ENCODE measurements at places on chromosomes 13 and 19.

DNA sequence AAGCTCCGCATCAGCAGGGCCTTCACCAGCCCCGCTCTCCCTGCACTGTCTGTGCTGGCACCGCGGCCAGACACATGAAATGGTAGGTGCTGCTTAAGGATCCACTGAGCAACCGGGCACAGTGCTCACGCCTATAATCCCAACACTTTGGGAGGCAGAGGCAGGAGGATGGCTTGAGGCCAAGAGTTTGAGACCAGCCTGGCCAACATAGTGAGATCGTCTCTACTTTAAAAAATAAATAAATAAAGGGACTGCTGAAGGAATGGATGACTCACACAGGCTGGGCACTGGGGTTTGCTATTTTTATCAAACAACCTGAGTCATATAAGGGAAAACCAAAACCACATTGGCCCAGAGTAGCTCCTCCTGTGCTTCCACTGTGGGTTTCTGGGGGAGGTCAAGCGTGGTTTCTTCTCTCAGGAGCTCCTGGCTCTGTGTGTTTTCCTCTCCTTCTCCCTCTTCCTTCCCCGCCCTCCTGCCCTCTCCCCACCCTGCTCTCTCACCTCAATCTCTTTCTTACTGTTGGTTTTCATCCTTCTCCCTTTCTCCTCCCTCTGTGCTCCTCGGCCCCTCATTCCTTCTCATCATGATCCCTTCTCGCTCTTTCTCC lies 21.3 kb downstream of the VRK3 start:
- no peak for DNase-seq

- peak; percentile 35 for DNase-seq
These were observed at the start of gene MLNR for GRCh38 chr13:49220036-49220855. TSS of gene MLNR (plus strand) at chr13:49220338. CDS start at chr13:49220338, 0 bp downstream.

DNA sequence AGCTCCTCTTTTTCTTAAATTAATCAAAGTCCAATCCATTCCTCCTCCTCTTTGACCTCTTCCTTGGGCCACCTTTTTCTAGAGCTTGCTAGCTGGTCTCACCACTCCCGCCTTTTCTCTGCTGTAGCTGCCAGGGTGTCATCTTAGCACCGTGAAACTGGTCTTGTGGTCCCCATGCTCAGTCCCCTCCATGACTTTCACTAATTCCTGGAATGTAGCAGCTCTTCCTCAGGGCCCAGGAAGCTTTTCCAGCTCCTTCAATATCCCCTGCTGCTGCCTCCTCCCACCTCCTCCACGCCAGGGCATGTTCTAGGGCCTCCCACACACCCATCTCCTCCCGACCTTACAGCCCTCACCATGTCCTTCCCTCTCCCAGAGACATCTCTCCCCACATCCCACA lies 222.2 kb downstream of the MYO16 start:
- no peak for DNase-seq

DNA sequence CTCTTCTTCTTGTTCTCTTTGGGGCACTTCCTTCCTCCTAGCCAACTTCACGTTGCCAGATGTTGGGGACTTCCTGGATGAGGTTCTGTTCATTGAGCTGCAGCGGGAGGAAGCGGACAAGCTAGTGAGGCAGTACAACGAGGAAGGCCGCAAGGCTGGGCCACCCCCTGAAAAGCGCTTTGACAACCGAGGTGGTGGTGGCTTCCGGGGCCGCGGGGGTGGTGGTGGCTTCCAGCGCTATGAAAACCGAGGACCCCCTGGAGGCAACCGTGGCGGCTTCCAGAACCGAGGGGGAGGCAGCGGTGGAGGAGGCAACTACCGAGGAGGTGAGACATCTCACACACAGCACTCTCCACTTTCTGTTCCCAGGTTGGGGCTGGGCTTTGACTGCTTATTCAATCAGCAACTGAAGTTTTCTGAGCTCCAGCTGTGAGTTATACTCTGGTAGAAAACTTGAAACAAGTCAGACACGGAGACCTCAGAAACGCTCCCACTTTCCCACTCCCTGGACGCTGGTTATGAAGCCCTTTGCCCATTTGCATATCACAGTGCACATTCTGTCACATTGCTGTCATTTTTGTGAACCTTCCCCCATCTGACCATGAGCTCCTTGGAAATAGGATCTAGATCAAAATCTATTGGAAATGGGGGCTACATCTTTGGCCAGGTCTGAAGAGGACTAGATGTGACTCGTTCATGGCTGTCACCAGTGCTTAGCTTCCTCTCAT lies 7.2 kb upstream of the CCDC97 start:
- no peak for DNase-seq

- peak; percentile 46 for DNase-seq
These were observed 35.9 kb upstream of the ZSCAN5A start for GRCh38 chr19:56350416-56351045.

Measured in neuronal stem cell (in vitro differentiated cells).